ENCODE measurements at places on chromosomes 3 and 15.
A peak's percentile ranks its signal among the peaks of the same experiment; 100 is the strongest.

DNA sequence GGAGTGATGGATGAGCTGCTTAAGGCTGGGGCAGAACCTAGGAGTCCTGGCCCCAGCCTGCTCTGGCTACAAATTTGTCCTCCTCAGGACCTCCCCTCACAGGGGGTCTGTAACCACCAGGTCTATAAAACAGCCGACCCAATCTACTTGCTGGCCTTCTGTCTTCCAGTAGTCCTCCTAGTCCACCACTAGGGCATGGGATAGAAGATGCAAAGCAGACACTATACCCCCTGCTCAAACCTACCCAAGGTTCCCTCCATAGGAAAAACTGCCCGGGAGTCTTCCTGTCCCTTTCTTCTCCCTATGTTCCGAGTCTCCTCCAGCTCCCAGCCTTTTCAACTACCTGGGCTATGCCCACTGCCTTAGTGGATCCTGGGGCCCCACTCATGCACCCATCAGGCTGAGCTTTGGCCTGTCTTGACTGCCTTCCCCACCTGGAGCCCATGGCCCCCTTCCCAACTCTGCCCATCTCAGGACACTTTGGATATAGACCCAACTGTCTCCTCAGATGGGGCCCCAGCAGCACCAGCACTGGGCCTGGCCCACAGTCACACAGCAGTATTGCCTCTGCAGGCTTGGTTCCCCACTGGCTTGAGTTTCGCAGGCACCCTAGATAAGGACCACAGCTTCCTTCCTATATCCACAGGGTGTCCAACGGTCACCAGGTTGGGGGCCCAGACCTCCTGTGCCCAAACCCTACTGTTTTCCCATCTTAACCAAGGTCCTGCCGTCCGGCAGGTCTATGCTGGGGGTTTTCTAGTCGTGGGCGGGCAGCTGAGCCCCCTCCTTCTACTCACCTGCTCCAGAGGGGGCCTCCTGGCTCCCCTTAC lies 1.1 kb downstream of the HYAL3 start:
- no peak for DNase-seq

- no peak for DNase-seq
These were observed 73.4 kb downstream of the NUP210 start for GRCh38 chr3:13346481-13347389.

DNA sequence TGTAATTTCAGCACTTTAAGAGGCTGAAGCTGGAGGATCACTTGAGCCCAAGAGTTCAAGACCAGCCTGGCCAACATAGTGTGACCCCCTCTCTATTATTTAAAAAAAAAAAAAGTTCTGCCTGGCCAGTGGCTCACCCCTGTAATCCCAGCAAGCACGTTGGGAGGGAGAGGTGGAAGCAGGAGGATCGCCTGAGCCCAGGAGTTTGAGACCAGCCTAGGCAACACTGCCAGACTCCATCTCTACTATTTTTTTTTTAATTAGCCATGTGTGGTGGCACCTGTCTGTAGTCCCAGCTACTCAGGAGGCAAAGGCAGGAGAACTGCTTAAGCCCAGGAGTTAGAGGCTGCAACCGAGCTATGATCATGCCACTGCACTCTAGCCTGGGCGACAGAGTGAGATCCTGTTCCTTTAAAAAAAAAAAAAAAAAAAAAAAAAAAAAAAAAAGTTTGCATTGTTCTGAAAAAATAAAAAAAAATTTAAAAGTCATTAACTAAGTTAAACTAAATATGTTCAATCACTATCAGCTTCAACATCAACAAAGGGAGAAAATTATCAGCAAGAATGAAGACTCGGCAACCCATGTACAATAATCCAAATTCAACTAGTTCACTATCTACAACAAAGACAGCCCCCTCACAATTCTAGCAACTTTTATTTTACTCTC lies 1.9 kb downstream of the RAF1 start:
- no peak for DNase-seq

- no peak for DNase-seq
These were observed 60.9 kb downstream of the ARNT2 start for GRCh38 chr15:80464951-80465625.

- DNase-seq = no peak
These were observed 14.5 kb upstream of the PLXND1 start for GRCh38 chr3:129620828-129621559.

DNA sequence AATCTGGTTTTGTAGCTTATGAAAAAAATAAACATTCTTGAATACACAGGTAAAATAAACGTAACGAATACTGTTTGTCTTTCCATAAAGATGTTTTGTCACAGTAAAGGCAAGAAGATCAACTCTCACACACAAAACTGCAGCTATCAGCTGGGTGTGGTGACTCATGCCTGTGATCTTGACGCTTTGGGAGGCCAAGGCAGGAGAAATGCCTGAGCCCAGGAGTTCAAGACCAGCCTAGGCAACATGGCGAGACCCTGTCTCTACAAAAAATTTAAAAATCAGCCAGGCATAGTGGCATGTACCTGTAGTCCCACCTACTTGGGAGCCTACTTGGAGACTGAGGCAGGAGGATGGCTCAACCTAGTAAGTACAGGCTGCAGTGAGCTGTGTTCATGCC lies 39.6 kb downstream of the CBLB start:
- DNase-seq = no peak

GRCh38 chr3:33750211-33750548 lies 32.1 kb upstream of the CLASP2 start:
- DNase-seq = no peak

- DNase-seq = no peak
These were observed 126.7 kb upstream of the SAMMSON start for GRCh38 chr3:69872783-69873378.

- peak; percentile 45 for DNase-seq
These were observed 394.5 kb upstream of the DPPA4 start for GRCh38 chr3:109731639-109732473.

GRCh38 chr3:50883755-50884154 lies 209.0 kb downstream of the DOCK3 start:
- DNase-seq = no peak

GRCh38 chr3:195905970-195906864 lies 2.1 kb downstream of the TNK2 start:
- no peak for DNase-seq

DNA sequence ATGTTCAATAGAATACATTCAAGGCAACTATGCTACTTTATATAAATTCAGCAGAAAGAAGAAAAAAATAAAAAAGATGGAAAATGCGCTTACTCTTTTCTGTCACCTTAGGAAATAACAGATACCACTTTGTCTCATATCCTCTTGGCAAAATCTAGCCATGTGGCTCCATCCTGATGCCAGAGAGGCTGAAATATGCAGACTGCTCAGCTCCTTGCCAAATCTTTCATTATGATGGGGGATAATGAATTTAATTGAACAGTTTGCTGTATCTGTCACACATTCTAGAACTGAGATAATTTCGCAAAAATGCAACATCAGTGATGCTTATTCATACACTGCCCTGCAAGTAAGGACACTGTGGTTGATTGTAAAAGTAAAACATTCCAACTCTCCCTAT lies 1081.5 kb downstream of the PLOD2 start:
- no peak for DNase-seq

GRCh38 chr3:49724586-49724985 lies 835 bp upstream of the GMPPB start:
- no peak for DNase-seq

- DNase-seq = no peak
These were observed 127.8 kb downstream of the EEFSEC start for GRCh38 chr3:128281056-128281455.

GRCh38 chr3:196739671-196740480 lies at the start of gene PAK2:
PAK2 (plus strand) TSS chr3:196739857; CDS start chr3:196782647, 42,790 bp downstream.
- peak; percentile 93 for DNase-seq

DNA sequence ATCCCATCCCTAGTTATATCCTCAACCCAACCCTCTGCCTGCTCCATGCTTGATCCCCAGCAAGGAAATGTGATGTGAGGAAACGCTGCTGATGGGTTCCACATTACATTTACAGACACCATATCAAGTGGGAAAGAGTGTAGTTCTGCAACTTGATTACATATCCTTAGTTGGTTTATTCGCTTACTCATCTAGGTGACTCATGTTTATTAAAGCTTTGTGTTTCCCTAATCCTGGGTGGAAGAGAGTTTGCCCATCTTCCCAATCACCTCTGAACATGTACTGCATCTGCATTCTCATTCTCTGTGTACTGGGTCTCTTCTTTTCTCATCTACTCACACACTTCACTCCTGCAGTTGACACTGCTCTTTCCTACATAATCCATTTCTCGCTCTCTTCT lies 91.7 kb upstream of the PDZRN3 start:
- no peak for DNase-seq

- peak; percentile 98 for DNase-seq
These were observed 31.8 kb downstream of the PCOLCE2 start for GRCh38 chr3:142857056-142857455.

GRCh38 chr3:124760601-124761000 lies 30.3 kb downstream of the UMPS start:
- no peak for DNase-seq

GRCh38 chr3:71241246-71241901 lies 342.2 kb downstream of the FOXP1 start:
- DNase-seq = no peak

- DNase-seq = no peak
These were observed 430.7 kb upstream of the CFAP20DC start for GRCh38 chr3:59480486-59480995.

GRCh38 chr15:90512981-90513380 lies 16.7 kb upstream of the CRTC3 start:
- no peak for DNase-seq

- no peak for DNase-seq
These were observed 36.1 kb downstream of the CFAP44 start for GRCh38 chr3:113405180-113405579.

GRCh38 chr3:106214641-106215040 lies 345.8 kb upstream of the CBLB start:
- no peak for DNase-seq

DNA sequence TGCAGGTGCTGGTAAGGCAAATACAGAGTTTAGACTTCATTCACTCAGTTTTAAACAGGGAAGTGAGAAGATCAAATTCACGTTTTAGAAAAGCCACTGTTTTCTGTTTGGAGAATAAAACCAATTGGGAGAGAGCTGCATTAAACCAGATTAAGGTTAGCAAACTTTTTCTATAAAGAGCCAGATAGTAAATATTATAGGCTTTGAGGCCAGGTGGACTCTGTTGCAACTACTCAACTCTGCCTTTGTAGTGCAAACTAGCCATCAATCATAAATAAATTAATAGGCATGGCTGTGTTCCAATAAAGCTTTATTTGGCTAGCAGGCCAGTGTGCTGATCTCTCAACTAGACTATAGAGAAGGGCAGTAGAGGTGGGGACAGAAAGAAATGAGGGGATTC lies 33.5 kb downstream of the SUCLG2 start:
- no peak for DNase-seq

GRCh38 chr3:44240061-44240460 lies 1.6 kb upstream of the TOPAZ1 start:
- DNase-seq = no peak

- no peak for DNase-seq
These were observed 638.0 kb downstream of the OTOL1 start for GRCh38 chr3:162134571-162134970.

DNA sequence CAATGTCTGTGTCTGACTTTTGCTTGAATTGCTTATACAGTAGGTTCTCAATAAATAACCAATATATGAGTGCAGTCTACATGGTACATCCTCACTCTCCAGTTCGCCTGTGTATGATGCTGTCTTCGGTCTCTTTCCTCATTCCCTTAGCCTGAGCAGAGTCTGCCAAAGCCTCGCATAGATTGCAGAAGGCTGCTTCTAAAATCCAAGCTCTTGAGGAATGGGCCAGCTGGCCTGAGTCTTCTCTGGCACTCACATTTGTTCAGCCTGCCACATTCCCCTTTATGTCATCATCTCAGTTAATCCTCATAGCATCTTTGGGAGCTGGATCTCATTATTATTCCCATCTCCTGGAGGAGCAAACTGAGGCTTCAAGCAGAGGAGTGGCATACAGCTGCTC lies 27.2 kb upstream of the ADAMTS7 start:
- DNase-seq = no peak

DNA sequence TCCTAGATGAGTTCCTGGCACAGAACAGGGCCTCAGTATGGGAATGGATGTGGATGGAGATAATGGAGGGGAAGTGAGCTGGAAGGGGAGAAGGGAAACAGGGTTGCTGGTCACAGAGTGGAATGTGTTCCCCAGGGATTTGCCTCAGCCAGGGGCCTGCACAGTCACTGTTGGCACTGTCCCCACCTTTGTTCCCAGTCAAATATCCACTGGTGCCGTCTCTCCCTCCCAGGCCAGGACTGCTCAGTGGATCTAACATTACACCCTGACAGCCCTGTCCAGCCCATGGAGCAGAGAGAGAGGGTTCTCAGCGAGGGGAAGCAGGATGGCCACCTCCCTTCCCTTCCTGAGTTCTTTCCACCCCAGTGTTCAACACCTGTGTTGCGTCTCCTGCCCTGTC lies 1.5 kb upstream of the PPP1R2 start:
- DNase-seq = no peak

DNA sequence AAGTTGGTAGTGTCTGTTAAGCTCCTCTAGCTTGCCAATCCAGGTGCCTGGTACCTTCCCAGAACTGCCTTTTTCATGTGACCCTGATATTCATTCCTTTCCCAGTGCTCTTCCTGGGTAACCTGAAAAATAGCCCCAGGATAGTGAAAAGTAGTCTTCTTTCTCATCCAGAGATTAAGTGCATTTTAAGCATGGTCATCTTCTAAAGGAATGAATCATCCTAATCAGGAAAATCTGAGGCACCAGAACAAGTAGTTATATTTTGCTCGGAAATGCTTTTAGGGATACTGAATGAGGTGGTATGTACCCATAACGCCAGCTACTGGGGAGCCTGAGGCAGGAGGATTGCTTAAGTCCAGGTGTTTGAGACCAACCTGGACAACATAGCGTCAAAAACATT lies 23.1 kb upstream of the PDCD6IP start:
- DNase-seq = no peak

- DNase-seq = no peak
These were observed 39.2 kb downstream of the SEMA3G start for GRCh38 chr3:52405601-52406110.

DNA sequence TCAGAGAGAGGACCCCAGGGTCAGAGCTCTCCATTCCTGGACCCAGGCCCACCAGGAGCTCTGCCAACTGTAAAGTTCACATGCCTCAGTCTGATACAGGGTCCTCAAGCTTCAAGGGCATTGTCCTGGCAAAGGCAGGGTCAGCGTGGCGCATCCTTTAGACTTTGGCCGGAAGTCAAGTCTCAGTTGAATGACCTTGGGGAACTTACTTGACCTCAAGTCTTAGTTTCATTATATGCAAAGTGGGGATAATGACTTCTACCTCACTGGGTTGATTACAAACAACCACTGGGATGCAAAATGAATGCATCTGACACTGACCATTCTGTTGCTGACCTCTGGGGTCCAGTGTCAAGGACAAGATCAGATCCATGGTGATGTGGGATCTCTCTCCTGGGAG lies 70.6 kb upstream of the CTSH start:
- no peak for DNase-seq

DNA sequence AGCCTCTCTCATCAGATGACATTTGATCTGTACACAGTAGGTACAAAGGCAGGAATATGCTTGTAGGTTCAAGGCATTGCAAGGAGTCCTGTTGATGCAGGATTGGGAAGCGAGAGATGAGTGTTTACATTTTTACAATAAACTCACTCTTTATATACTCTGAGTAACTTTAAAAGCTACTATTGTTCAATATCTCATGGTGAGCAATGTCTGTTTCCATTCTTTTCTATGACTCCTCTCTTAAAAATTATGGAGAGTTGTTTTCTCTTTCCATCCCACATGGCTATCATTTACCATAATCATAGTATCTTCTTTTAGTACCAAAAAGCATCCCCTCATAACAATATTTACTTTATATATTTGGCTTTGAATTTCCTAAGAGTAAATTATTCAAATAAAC lies 314.0 kb upstream of the CDIN1 start:
- DNase-seq = no peak
